Ascending aorta (tissue), 2 donors: ENCODE measurements at places on chromosomes 4 and X.

GRCh38 chrX:292900-293897 is 12.0 kb downstream of the PLCXD1 start:
- no peak for DNase-seq

- no peak for DNase-seq
Measured at GRCh38 chr4:134408897-134409296, 207.3 kb upstream of the PABPC4L start.

- DNase-seq = no peak
Measured at GRCh38 chr4:153790962-153791551, 2.2 kb upstream of the SFRP2 start.

DNA sequence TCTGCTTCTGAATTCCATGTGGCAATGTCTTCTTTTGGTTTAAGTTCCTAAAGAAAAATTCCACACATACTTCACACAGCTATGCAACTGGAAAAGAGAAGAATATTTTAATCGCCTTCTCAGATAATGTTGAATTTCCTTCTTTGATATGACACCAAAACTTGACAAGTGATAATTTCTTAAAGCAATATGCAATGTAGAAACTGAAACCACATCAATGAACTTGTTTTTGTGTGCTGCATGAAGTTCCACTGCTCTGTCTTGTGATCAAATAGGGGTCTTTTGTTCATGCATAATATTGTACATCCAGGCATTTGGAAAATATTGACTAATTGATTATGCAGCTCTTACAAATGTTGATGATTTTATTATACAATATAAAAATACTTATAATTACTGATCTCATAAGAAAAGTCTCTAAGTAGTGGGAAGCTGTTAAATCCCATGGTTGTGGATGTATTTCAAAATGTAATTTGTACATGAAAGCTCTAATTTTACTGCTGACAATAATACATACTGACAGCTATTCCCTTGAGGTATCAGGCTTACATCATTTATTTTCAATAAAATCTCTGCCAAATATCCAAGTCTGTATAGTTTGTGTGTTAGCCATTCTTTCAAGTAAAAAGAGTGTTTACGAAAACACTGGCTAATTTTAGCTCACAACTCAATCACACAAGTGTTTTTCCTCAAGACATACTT is 56.5 kb downstream of the AGA start:
- DNase-seq = no peak

- no peak for DNase-seq
Measured at GRCh38 chr4:80026100-80026499, 46.9 kb downstream of the ANTXR2 start.

GRCh38 chr4:158796370-158797140 is 27.7 kb downstream of the FNIP2 start:
- DNase-seq = peak; percentile 27

DNA sequence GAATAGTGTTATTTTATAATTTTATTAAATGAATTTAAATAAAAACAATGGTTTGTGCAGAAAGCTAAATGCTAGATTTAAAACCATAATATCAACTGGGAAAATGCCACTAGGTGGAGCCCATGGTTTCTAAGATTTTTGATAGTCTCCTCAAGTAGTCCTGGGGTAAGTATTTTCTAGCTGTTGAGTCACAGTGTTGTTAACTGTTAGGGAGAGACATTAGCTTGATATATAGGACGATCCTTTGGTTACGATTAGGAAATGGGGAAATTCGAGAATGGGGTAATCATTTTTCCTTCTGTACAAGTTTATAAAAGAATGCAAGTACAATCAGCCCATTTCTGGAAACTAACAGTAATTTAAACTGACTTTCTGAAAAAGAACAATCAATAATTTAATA is 378.4 kb downstream of the ANKRD50 start:
- no peak for DNase-seq

- DNase-seq = no peak
Measured at GRCh38 chrX:155216940-155217440, 730 bp downstream of the VBP1 start.

DNA sequence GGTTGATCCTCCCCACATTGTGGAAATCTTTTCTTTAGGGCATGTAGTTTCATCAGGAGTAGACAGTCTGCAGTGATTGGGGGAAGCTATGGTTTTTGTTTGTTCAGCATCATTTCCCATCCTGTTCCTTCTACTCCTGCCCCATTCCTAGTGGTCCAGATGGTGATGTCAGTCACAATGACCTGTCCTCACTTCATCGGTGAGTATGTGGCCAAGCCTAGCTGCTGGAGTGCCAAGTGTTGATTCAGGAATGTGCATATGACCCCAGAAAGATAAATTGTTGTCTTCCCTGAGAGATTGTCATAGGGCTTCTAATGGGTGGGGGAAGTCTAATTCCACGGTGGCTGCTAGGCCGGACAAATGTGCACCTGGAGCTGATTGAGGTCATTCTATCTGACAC is 130.6 kb upstream of the FAT1 start:
- DNase-seq = no peak

- DNase-seq = no peak
Measured at GRCh38 chrX:32804034-32804433, 407.3 kb downstream of the DMD start.

DNA sequence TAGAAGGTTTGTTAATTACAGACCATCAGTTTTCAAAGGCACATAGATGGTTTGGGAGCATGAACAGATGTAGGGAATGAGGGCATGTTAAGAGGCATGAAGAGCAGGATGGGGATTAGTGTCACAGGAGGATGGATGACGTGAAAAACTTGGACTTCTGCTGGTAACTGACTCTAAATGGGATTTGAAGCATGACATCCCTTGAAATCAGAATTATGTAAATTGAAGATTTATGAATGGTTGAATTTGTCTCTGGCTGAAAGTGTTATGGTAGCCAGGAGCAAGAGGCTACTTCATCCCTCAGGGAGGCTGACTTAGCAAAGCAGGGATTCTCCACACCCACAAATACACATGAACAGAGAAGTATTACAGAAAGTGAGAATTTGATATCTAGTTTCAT is 454.6 kb downstream of the MAGEB5 start:
- DNase-seq = no peak

GRCh38 chrX:18394477-18394876 is 30.9 kb upstream of the CDKL5 start:
- DNase-seq = no peak

GRCh38 chrX:7262551-7262950 is 114.6 kb upstream of the PUDP start:
- DNase-seq = no peak

DNA sequence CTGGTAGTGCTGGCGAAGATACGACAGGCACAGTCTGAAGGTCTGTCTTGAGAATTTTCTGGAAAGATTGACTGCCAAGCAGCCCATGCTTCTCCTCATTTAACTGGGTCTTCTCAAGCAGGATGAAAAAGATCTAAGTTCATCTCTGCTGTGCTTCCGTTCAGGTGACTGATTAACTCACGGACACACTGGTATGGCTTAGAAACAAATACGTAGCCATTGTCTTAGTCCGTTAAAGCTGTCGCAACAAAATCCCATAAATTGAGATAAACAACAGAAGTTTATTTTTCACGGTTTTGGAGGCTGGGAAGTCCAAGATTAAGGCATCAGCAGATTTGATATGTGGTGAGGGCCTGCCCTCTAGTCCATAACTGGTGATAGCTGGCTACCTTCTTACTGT is 39.5 kb downstream of the SPINK2 start:
- DNase-seq = no peak

DNA sequence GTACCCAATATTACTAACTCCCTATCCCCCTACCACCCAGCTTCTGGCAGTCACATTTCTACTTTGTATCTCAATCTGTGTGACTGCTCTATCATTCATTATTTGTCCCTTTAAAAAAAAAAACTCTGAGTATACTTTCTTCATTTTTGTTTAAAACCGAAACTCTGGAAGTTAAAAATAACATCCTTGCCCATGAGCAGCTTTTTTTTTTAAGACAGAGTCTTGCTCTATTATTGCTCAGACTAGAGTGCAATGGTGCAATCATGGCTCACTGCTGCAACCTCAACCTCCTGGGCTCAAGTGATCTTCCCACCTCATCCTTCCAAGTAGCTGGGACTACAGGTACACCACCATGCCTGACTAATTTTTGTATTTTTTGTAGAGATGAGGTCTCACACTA is 15.8 kb downstream of the UBE2K start:
- no peak for DNase-seq

GRCh38 chr4:109810552-109811387 is 4.8 kb upstream of the GAR1 start:
- DNase-seq = no peak

DNA sequence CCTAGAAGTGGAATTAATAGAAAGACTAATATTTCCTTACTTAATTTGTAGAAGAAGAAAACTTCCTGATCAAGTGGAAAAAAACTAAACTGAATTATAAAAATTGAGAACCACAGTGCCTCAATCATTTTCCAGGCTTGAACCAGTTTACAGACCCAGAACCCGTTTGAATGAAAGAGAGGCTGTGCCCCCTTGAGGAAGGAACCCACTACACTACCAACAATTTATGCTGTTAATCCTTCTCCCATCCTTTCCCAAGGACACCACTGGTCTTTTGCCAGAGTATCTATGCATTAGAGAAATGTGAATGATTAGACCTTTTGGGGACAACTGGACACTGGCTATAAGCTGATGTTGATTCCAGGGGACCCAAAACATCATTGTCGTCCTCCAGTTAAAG is 842.6 kb downstream of the TECRL start:
- no peak for DNase-seq

DNA sequence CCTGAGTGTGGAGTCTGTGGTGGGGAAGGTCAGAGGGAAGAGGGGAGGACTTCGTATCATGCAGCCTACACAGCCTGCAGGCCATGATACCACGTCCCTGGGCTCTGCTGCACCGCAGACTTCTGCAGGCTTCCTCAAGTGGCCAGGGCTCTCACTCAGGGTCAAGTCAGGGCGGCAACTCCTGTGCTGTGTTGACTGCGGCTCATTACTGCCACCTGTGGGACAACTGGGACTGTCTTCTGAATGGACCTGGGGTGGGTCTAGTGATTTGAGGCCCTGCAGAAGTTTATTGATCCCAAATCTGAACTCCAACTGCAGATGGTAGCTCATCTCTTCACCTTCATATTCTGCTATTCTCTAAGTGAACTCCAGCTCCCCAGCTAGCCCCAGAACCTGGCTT is 167.1 kb downstream of the NSUN7 start:
- no peak for DNase-seq

GRCh38 chrX:46653482-46653881 is 79.9 kb downstream of the CHST7 start:
- DNase-seq = no peak

DNA sequence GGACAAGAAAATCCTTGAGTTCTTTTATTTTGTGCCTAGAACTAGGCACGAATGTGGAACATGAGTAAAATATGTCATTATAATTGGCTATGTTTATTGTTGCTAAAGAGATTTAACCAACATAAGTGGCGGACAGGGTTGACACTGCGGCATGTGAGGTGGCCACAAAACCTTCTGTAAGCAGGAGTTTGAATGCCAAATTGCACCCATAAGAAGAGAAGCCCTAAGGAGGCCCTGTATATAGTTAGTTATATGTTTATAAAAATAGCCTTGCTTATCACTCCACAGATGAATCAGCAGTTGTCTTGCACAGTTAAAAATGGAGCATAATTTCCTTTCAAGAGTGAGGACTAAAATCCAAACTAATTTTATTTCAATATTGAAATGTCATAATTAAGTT is 336.1 kb downstream of the GBA3 start:
- no peak for DNase-seq

DNA sequence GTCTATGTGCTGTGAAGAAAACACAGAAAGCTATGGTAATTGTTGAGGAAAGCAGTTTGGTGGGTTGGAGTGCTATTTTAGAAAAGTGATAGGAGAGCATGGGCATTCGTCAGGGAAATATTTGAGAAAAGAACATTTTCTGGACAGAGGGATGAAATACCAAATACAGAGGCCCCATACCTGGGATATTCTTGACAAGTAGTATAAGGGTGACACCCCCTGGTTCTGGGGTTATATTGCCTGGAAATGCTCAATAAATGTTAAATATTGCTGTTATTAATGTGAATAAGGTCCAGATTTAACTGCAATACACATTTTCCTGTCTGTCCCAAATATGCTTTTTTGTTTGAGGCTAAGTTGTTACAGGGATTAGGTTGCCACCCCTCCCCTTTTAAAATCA is 42.9 kb downstream of the WWC2 start:
- no peak for DNase-seq

GRCh38 chrX:104253567-104254441 is 929 bp downstream of the ESX1 start:
- DNase-seq = no peak

DNA sequence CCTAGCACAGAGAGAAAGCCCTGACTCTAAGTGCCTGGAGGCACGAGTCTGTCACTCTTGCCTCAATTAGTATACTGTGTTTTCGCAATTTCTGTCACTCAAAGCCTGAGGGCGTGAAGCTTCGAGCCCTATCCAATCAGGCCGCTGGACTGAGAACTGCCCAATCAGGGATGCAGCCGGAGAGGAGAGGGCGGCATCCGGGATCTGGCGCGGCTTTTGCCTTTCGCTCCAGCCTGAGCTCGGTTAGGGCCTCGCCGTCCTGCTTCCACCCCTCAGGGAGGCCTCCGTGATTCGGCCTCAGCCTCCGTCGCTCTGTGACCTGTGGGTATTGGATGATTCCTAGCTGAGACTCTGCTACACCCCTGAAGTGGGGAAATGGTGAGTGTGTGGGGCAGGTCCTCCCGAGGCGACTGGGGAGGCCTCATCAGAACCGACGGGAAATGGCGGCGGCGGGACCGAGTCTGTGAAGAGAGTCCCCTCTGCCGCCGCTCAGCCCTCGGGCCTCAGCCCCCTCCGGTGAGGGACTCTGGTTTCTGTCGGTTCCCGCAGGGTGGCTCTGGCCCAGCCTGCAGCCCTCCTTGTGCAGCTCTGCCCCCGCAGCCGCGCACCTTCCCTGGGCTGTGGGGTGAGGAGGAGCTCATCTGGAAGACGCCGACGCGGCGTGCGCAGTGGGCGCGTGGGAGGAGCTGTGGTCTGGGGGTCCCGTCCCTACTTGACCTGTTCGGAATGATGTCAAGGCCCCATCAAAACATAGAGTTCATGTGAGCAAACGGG is 48.5 kb downstream of the ZNF141 start:
- no peak for DNase-seq
